ENCODE measurements at places on chromosomes 5 and 9.

GRCh38 chr9:121354141-121354540 lies 15.9 kb downstream of the STOM start:
- DNase-seq, result no peak

- DNase-seq, result peak; percentile 63
These were observed 12.6 kb downstream of the PLGRKT start for GRCh38 chr9:5425006-5425628.

DNA sequence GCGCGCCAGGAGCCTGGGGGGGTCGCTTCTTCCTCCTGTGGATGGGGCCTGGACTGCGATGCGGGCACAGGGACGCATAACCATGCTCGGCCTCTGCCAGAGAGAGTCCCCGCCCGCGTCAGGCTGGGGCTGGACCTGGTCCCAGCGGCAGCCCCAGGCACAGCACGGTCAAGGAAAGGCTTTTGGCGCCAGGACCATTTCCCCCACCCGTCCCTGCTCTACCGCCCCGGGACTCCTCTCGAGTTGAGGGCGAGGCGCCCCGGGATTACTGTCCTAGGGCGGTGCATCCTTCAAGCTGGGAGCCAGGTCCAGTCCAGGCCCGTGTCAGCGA lies 341 bp downstream of the MXD3 start:
- DNase-seq, result no peak

GRCh38 chr5:72325566-72326305 lies 5.6 kb downstream of the PTCD2 start:
- DNase-seq, result no peak

DNA sequence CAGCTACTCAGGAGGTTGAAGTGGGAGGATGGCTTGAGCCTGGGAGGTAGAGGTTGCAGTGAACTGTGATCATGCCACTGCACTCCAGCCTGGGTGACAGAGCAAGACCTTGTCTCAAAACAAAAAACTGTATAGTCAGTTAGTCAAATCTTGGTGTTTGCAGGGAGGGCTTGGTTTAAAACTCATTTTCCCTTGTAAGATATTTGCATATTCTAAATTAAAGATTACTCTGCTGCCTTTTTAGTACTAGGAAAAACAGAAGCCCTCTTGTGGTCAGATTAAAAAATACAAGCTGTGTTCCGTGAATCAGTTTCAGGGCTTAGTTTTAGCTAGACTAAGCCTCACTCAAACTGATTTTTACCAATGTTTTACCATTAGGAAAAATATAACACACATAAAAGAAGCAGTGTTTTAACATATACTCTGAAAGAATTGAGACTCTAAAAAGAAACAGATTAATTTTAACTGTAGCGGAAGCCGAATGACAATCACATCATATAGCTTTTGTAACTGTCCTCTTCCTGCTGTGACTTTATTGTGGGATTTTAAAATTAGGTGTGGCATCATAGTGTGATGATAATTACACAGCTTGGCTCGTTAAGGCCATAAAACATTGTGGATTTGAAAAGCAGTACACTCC lies 84.9 kb upstream of the BASP1 start:
- peak; percentile 46 for DNase-seq

GRCh38 chr5:138252944-138253343 lies 21.5 kb downstream of the GFRA3 start:
- no peak for DNase-seq

DNA sequence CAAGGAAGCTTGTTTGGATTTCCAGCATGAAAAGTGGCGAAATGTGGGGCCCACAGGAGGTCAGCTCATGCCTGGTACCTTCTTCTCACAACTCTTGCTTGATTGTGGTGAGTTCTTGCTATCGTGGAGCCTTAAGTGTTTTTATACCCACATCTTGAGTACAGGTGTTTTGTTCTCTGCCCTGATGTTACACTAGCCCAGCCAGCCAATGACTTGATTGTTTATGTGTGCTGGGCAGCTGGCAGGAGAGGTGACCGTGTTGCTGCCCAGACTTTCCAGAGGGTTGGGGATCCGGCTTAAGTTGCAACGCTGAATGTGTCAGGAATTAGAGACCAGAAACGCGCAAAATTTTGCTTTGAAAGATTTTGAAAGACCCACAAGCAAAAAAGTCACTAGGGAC lies 24.0 kb upstream of the TPPP start:
- DNase-seq, result no peak

GRCh38 chr9:71885467-71885866 lies 25.5 kb downstream of the ABHD17B start:
- DNase-seq, result no peak

- DNase-seq, result no peak
These were observed 47.9 kb upstream of the XPA start for GRCh38 chr9:97744710-97745708.

- peak; percentile 83 for DNase-seq
These were observed 100.1 kb upstream of the DHFR start for GRCh38 chr5:80754900-80755299.

GRCh38 chr9:5851445-5851844 lies 18.5 kb upstream of the ERMP1 start:
- peak; percentile 58 for DNase-seq

DNA sequence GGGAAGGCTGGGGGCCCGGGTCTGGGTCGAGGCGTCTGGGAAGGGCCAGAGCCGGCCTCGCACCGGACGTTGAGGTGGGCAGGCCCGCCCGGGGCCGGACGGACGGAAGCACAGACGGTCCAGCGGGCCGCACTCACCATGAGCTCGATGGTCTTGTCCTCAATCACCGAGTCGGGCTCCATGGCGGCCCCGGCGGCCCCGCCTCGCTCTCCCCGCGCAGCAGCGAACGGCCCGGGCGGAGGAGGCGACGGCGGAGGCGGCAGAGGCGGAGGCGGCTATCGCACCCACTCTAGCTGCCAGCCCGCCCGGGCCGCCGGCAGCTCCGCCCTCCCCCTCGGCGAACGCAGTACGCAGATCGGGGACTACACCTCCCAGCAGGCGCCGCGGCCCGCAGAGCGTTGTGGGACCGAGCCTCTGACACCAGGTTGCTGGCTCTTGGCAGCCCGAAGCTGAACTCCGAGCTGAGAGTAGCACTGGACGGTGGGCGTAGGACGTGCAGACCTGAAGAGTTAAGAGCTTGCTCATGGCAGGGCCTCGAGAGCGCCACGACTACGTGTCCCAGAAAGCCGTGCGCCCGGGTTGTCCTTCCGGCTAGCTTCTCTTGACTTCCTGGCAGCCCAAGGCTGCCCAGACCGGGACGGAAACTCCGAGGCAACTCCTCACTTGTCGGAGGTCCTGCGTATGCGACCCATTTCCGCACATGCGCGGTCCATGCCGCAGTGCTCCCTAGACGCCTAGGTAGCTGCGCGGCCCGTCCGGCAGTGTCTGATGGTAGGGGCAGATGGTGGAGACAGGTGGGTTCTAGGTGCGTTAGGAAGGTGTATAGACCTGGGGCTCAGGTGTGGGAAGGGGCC lies at the start of gene FBXW11:
TSS of gene FBXW11 (minus strand) at position 318 of the 854 bp plus-strand sequence. CDS start at position 182, 136 bp downstream.
- DNase-seq, result peak; percentile 95

DNA sequence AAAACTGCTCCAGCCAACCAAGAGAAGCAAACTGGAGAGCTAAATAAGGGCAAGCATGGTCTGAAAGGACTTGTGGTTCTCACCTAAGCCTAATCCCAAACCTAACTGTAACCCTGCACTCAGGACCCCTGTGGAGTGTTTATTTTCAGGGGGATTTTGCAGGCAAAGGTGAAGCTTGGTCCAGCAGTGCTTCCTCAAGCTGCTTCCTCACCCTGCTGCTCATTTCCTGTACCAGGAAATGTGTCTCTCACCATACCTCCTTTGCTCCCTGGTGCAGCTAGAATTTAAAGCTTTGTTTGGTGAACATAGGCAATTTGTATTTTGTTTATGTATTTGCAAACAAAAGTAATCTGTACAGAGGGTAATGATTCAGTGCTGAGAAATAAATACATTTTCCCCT lies 50.2 kb downstream of the CARTPT start:
- peak; percentile 6 for DNase-seq

GRCh38 chr5:81044868-81045267 lies 84.7 kb downstream of the RASGRF2 start:
- DNase-seq, result no peak

GRCh38 chr9:7105095-7105494 lies 347.3 kb downstream of the KDM4C start:
- peak; percentile 12 for DNase-seq

- peak; percentile 29 for DNase-seq
These were observed 13.6 kb downstream of the NIPAL4 start for GRCh38 chr5:157473383-157474320.

DNA sequence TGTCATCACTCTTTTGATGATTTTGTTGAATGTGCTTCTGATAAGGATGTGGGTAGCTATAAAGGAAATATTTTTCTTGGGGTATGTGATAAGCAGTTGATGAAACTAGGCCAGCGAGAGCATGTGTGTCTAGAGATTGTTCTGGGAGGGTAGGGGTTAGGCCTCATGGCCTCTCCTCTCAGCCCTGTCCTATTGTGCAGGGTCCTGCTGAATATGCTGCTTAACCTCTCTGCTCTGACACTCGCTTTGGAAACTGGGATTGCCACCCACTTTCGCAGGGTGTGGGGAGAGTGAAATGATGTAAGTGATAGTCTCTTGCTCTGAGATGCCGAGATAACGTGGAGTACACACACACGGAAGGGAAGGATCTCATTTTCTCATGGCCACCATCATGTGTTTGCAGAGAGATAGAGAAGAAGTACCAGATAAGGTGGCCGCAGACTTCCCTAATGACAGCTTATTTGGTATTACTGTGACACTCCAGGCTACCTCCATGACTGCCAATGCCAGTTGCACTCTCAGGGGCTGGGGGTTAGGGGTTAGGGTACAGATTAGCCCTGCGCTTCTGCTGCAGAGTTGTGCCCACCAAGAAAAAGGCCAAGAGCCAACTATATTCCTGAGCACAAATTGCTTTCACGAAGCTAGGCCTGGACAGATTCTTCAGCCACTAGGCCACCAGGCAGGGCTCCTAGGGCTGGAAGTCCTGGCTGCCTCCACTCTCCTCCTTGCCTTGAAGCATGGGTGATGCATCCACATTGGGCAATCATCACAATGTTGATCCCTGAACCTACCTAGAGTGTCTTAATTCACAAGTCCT lies 25.2 kb upstream of the TNFAIP8 start:
- DNase-seq, result peak; percentile 70

DNA sequence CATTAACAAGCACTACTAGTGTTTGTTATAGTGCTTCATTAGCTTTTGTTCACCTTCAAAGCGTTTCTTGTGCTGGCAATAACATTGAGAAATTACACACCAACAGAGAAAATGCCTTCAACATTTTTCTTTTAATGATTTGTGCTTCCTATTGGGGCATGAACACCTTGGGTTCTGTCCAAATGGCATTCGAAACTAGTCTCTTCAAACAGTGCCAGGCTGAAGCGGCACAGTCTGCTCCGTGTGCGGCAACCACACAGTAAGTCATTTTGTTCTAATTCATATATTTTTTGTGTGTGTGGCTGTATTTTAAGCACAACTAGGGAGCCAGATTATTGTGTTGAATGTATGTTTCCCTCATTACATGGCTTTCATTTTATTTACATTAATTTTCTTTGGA lies 414.7 kb upstream of the SGCD start:
- DNase-seq, result no peak

DNA sequence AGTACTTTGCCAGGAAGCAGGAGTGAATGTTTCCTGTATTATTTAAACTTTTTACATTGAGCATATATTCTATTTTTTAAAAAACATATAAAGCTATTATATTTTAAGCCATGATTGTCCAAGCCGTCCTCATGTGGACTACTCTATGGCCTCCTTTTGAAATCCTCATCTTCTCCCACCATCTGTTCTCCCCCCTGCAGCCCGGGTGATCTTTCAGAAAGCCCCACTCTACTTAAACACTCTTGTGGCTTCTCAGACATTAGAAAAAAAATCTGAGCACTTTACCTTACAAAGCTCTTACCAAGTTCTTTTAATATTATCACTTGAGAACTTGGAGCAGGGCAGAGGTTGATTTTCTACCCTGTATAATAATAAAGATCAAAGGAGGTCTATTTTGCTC lies 95.4 kb downstream of the CAVIN4 start:
- DNase-seq, result no peak

GRCh38 chr5:95114305-95114704 lies 170.6 kb downstream of the MCTP1 start:
- DNase-seq, result no peak

GRCh38 chr9:134563397-134563796 lies 78.2 kb upstream of the COL5A1 start:
- DNase-seq, result no peak

DNA sequence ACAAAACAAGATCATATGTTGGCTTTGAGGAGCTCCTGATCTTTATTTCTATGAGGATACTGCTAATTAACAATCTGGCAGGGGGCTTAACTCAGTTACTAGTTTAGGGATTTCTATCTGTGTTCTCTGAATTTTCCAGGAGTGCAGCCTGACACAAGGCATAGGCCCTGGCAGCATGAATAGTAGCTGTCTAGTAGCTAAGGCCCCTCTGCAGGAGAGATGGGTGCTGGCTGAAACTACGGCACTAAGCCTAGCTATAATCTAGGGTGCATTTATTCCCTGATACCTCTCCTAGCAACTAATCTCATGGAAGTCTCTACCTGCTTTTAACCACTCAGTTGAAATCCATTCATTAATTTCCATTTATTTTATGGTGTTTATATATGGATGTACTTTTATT lies 268.2 kb downstream of the TMEM232 start:
- DNase-seq, result no peak

DNA sequence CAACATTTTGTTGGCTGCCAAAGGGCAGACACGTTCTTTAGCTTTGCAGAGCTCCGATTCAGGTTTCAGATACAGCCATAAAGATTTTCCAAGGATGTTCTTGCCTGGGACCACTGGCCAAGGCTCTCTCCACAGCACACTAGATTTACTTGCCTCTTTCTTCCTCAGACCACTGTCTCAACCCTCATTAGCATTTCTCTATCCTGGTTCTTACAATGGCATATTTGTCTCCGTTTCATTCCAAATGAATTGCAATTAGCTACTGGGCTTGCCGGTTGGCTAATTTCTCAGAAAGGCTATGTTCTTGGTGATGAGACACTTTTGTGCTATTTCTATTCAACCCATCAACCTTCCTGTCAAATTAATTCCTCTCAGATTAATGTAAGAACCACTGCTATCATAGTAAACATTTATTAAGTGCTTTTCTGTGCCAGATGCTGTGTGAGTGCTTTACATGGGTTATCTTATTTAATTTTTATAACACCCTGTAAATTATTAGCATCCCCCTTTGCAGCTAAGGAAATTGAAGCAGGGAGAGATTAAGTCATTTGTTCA lies 118.4 kb upstream of the NR3C1 start:
- no peak for DNase-seq

DNA sequence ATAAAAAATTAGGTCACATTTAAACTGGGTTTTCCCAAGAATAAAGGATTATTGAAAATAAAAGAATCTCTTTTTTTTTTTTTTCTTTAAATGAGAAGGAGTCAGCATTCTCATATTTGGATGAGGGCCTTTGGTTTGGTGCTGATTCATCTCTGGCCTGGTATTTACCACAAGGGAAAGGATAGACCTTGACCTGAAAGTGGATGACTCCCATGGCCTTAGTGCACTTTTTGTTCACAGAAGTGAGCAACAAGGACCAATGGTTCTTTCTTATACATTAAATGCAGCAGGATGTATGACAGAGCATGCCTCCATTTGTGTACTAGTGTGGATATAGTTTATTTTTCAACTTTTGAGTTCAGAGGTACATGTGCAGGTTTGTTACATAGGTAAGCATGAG lies 6.9 kb downstream of the YTHDC2 start:
- no peak for DNase-seq

- DNase-seq, result no peak
These were observed 83.3 kb downstream of the GIN1 start for GRCh38 chr5:103036601-103037000.

Data from KBM-7 (cell line).